ENCODE measurements at places on chromosomes 11 and 22. TPM values are rescaled to one million over a fixed set of nuclear protein-coding genes. Genes with fewer than 3 reads are reported as not detected.

KRTAP5-11 gene
- total RNA-seq = not detected

KRTAP5-9 gene
- not detected for total RNA-seq

CFAP300 gene
- total RNA-seq = 6.5 TPM

ADAMTS15 gene
- total RNA-seq = 4.3 TPM

NAALADL1 gene
- total RNA-seq = 15.6 TPM

OR52B2 gene
- not detected for total RNA-seq

RAC2 gene
- 13.6 TPM for total RNA-seq

ARAP1 gene
- 95.2 TPM for total RNA-seq

PANX2 gene
- total RNA-seq = 0.29 TPM

SERPING1 gene
- total RNA-seq = 47.7 TPM

MIOX gene
- total RNA-seq = under 0.01 TPM

INS gene
- not detected for total RNA-seq

TUB gene
- 19.2 TPM for total RNA-seq

UCP2 gene
- total RNA-seq = under 0.01 TPM

STK33 gene
- total RNA-seq = 0.72 TPM

MEI1 gene
- 0.36 TPM for total RNA-seq

CBLIF gene
- total RNA-seq = not detected

GAL3ST3 gene
- not detected for total RNA-seq

JAML gene
- total RNA-seq = not detected

MS4A12 gene
- not detected for total RNA-seq

OR52I2 gene
- total RNA-seq = not detected

LRRC55 gene
- not detected for total RNA-seq

UCP3 gene
- total RNA-seq = 0.59 TPM

GSTT2 gene
- 0.59 TPM for total RNA-seq

FAM181B gene
- total RNA-seq = under 0.01 TPM

LAYN gene
- total RNA-seq = 81.8 TPM

F2 gene
- not detected for total RNA-seq

ASCC2 gene
- 28.3 TPM for total RNA-seq

RTN4RL2 gene
- 0.29 TPM for total RNA-seq

MED15 gene
- 49.8 TPM for total RNA-seq

LGALS12 gene
- not detected for total RNA-seq

PARVG gene
- 1.1 TPM for total RNA-seq

MS4A6E gene
- not detected for total RNA-seq

SPTBN2 gene
- total RNA-seq = 2.2 TPM
